Lung (tissue), 17 donors: ENCODE measurements at places on chromosomes 11 and 22. TPM values are rescaled to one million over a fixed set of nuclear protein-coding genes. Genes with fewer than 3 reads are reported as not detected.

DNA sequence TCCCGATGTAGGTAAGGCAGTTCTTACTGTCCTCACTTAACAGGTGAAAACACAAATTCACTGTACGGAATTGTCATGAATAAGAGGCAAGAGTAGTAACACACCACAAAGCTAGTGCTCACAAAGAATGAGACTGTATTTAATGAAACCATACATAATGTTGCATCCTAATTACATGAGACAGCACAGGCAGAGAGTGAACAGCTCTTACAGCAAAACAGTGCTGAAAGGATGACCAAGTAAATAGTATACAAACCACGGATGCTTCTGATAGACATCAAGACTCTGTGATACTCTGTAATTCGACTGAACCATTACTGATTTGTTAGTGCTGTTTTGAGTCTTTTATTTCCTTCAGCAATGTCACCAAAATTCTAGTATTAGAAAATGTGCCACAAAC lies 282.3 kb downstream of the TTC28 start:
- peaks cover 10% of the 10 kb centered on the region for H3K4me1 ChIP-seq
- no peak overlapping the region for H3K27ac ChIP-seq
- H3K4me3 ChIP-seq, result no peak overlapping the region
- no peaks in the 10 kb centered on the region for H3K27me3 ChIP-seq
- H3K36me3 ChIP-seq, result no peaks in the 10 kb centered on the region

The GVQW3 gene
- total RNA-seq, result 7.0 TPM

GRCh38 chr11:119061256-119061655 lies 4.3 kb upstream of the HYOU1 start:
- H3K36me3 ChIP-seq, result peaks cover 2% of the 10 kb centered on the region
- H3K4me3 ChIP-seq, result no peak overlapping the region
- no peaks in the 10 kb centered on the region for H3K27me3 ChIP-seq
- no peak for DNase-seq
- H3K4me1 ChIP-seq, result no peaks in the 10 kb centered on the region
- no peak overlapping the region for H3K27ac ChIP-seq

- H3K36me3 ChIP-seq, result no peaks in the 10 kb centered on the region
- peaks cover 1% of the 10 kb centered on the region for H3K4me1 ChIP-seq
- peak; percentile 61 for DNase-seq
- peak overlapping the region; percentile 46 for H3K27ac ChIP-seq
Observed at GRCh38 chr22:33851821-33852384, 68.4 kb downstream of the LARGE1 start.

DNA sequence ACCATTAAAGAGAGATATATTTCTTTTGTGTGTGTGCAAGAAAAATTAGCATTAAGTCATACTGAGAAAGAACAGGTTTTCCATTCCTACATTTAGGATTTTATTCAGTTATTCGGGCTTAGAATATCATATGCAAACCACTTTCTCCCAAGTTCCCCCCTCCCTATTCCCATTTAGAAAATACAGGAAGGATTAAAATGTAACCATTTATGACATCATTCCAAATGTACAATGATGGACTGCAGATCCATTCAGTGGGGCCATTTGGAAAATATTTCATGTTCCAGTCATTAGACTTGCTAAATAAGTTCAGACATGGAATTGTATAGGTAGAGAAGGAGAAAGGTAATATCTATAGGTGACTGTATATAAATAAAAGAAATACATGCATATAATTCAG lies 228.6 kb upstream of the MPPED2 start:
- H3K4me3 ChIP-seq, result no peak overlapping the region
- no peak for DNase-seq
- H3K27ac ChIP-seq, result no peak overlapping the region
- no peaks in the 10 kb centered on the region for H3K4me1 ChIP-seq
- H3K36me3 ChIP-seq, result no peaks in the 10 kb centered on the region
- H3K27me3 ChIP-seq, result no peaks in the 10 kb centered on the region

DNA sequence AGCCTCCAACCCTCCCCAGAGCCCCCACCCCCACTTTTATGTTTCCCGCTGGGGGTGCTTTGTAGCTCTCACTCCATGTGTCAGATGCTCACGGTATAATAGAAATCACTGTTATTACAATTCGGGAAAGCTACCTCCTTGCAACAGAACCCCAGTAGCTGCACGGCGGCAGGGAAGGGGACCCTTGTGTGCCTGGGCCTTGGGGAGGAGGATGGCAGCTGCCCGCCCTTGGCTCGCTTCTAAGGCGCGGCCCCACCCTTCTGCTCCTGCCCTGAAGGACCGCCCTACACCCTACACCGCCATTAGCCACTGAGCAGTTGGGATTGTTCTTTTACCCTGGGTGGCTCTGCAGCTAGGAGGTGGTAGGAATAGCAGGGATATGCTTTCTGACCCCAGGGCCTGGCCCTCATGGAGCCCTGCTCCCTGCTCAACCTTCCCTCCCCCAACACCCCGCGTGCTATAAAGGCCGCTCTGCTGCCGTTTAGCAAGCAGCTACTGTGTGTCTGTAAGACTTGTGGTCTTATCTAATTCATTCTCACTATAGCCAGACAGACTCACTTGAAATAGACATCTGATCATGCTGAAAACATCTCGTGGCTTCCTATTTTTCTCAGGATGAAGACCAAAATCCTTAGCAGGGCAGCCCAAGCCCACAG lies 219.7 kb downstream of the CEP164 start:
- no peaks in the 10 kb centered on the region for H3K4me1 ChIP-seq
- no peak overlapping the region for H3K4me3 ChIP-seq
- H3K27me3 ChIP-seq, result peaks cover 2% of the 10 kb centered on the region
- no peak overlapping the region for H3K27ac ChIP-seq
- DNase-seq, result no peak

DNA sequence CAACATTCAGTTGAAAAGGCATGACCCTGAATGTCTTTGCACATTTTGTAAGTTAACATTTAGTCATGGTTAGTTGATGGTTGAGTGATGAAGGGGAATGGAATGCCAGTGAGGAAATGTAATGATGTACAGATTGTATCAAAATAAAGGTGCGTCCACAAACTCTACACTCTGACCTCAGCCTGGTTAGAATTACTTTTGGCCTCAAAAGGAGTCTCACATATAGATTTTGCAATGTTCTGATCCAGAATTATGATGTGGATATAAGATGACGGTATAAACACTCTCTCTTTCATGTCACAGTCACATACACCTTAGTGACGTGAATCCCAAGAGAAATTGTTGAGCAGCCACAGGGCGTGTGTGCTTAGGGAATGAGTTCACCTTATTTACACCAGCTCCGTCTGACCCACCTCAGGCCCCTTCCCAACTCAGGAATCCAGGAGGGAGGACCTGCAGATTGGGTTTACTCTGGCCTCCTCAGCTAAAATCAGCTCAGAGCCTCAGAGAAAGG lies 100.1 kb downstream of the RDX start:
- H3K4me1 ChIP-seq, result no peaks in the 10 kb centered on the region
- no peak overlapping the region for H3K4me3 ChIP-seq
- no peaks in the 10 kb centered on the region for H3K27me3 ChIP-seq
- H3K27ac ChIP-seq, result peak overlapping the region; percentile 59
- no peak for DNase-seq

The GDPD4 gene
- total RNA-seq, result not detected

The SHISA8 gene
- not detected for total RNA-seq

The OR8G1 gene
- total RNA-seq, result not detected
